ENCODE measurements at places on chromosomes 7 and 10.
A peak's percentile ranks its signal among the peaks of the same experiment; 100 is the strongest.

- DNase-seq: no peak
These were observed 1.2 kb downstream of the PHKG1 start for GRCh38 chr7:56091591-56091990.

DNA sequence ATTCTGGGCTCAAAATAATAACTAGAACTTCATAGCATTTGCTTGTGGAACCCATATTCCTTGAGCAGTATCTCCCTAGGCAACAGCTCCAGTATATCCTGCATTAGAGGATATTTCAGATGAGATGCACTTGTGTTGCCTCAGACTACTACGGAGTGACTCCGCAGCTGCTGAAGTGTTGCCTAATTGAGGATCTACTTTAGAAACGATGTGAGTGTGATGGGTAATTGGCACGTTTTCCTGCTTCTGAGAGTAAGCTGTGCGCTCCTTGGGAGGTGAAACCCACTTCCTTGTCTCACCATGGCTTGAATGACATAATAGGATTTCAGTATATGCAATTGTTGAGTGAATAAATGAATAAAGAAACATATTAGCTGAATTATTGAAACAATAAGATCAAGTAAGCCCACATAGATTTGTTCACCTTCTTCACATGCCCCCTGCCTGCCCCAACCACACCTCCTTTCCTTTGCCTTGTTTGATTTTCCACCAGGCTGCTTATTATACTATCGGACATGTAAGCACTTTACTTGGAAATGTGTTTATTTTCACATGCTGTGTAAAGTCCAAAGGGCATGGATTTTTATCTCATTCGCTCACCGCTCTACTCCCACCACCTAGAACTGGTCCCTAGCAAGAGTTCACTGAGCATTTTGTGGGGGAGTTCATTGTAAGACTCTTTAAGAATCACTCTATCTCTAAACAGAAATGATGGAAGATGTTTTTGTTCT lies 303.8 kb downstream of the KCNMA1 start:
- no peak for DNase-seq

DNA sequence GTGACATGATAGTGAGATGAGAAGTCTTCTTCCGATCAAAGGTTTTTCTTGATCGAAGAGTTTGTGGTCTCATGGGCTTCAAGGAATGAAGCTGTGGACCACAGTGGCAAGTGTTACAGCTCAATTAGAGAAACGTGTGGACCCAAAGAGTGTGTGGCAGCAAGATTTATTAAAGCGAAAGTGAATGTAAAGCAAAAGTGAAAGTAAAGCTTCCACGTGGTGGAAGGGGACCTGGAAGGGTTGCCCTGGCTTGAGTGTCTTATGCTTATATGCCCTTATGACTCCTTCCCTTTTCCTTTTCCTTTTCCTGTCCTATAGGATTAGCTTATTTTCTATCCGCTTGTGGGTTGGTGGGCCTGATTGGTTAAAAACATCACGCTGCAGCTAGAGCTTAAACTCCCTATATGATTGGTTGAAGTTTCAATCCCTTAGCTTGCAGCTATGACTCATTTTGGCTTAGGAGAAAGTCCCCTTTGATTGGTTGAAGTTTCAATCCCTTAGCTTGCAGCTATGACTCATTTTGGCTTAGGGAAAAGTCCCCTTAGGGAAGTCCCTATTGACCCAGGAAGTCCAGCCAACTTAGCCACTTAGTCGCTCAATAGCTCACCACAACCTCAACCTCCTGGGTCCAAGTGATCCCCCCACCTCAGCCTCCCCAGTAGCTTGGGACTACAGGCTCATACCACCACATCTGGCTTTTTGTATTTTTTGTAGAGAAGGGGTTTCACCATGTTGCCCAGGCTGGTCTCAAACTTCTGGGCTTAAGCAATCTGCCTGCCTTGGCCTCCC lies 34.7 kb downstream of the MRPS24 start:
- DNase-seq: peak; percentile 12

DNA sequence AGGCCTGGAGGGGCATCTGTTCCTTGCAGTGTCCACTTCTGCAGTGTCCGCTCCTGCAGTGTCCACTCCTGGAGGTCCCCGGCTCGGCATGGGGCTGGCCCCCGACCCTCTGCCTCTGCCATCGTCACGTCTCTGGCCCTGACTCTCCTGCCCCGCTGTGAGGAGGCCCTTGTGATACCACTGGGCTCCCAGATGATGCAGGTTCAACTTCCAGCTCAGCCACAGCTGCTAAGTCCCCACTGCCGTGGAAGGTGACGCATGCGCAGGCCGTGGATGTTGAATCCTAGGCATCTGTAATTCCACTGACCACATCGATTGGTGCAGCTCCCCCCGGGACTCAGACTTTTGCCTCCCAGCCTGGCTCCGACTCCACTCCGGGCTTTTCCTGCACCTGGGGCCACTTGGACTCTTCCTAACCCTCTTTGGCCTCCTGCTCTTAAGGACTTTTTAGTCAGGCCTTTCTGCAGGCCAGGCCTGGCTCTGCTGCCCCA lies 95.1 kb downstream of the GLRX3 start:
- DNase-seq: no peak

DNA sequence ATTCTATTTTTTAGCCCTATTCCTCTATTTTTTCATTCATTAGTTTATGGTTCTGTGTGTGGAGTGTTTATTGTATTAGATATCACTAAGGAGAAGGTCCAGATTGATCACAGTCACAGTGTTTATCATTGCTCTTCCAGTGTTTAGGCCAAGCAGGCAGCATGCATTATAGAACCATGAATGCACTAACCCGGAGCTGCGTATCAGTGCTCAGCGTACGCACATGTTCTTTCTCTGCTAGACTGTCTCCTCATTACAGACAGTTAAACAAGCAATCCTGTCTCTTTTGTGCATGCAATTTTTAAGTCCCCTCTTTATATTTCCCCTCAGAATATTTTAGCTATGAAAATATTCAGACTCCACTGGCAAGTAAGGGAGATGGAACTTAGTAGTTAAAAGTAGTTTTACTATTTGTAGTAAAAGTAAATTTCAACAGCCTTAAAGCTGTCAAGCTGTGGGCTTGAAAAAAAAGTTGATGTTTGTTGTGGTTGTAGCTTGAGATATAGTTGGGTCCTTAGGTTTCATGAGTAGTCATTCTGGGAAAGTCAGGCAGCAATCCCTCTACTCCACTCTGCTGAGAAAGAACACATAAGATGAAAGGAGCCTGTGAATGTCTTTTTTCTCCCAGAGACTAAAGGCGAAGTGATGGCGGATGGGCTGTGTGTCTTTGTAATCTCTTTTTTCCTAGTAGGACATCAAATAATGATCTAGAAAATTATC lies 260.4 kb downstream of the CDK14 start:
- DNase-seq: no peak
